Activated naive CD4-positive, alpha-beta T cell treated with anti-CD3 and anti-CD28 coated beads for 36 hours (primary cell): ENCODE measurements at places on chromosomes 5 and 9. TPM values are rescaled to one million over a fixed set of nuclear protein-coding genes. Genes with fewer than 3 reads are reported as not detected.

- no peak for DNase-seq
- no peaks in the 10 kb centered on the region for H3K27me3 ChIP-seq
- no peak overlapping the region for H3K4me3 ChIP-seq
- no peaks in the 10 kb centered on the region for H3K4me1 ChIP-seq
- H3K36me3 ChIP-seq = peaks cover 37% of the 10 kb centered on the region
- no peak overlapping the region for H3K27ac ChIP-seq
These were observed 55.2 kb downstream of the DROSHA start for GRCh38 chr5:31476738-31477141.

The DAB2IP gene
- total RNA-seq = not detected

The ZNF608 gene
- not detected for total RNA-seq

The NMUR2 gene
- not detected for total RNA-seq

The MEF2C gene
- not detected for total RNA-seq

DNA sequence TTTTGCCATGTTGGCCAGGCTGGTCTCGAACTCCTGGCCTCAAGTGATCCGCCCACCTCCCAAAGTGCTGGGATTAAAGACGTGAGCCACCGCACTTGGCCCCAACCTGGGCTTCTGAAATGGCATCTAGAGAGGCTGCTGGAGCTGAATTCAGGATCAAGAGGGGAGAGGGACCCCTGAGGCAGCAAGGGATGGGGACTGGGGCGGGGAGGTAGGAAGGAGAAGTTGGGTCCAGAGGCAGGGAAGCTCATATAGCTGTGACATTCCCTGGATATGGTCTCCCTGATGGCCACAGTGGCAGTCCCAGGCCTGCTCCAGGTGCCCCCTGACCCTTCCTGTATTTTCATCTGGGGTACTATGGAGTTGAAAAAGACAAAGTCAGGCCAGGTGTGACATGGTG is 12.1 kb downstream of the REEP2 start:
- peaks cover 6% of the 10 kb centered on the region for H3K4me1 ChIP-seq
- no peak overlapping the region for H3K27ac ChIP-seq
- no peak overlapping the region for H3K4me3 ChIP-seq
- peaks cover 1% of the 10 kb centered on the region for H3K27me3 ChIP-seq
- no peaks in the 10 kb centered on the region for H3K36me3 ChIP-seq
- no peak for DNase-seq

- H3K27ac ChIP-seq = no peak overlapping the region
- H3K36me3 ChIP-seq = no peaks in the 10 kb centered on the region
- no peak for DNase-seq
- H3K27me3 ChIP-seq = peaks cover 4% of the 10 kb centered on the region
- H3K4me1 ChIP-seq = no peaks in the 10 kb centered on the region
These were observed 242.0 kb upstream of the TRPM3 start for GRCh38 chr9:71363286-71363961.

The PCDHGB7 gene
- not detected for total RNA-seq

The C1QTNF2 gene
- not detected for total RNA-seq

- H3K27me3 ChIP-seq = peaks cover 18% of the 10 kb centered on the region
- H3K4me3 ChIP-seq = no peak overlapping the region
- DNase-seq = no peak
- H3K27ac ChIP-seq = no peak overlapping the region
- H3K36me3 ChIP-seq = no peaks in the 10 kb centered on the region
These were observed 181.8 kb downstream of the TSSK1B start for GRCh38 chr5:113253037-113253436.

- no peaks in the 10 kb centered on the region for H3K36me3 ChIP-seq
- DNase-seq = no peak
- H3K27ac ChIP-seq = no peak overlapping the region
- H3K4me1 ChIP-seq = peaks cover 8% of the 10 kb centered on the region
These were observed 4.6 kb upstream of the HMHB1 start for GRCh38 chr5:143807401-143807800.

- peaks cover 12% of the 10 kb centered on the region for H3K36me3 ChIP-seq
- peaks cover 34% of the 10 kb centered on the region for H3K4me1 ChIP-seq
- DNase-seq = no peak
- H3K27me3 ChIP-seq = no peaks in the 10 kb centered on the region
- H3K27ac ChIP-seq = no peak overlapping the region
- no peak overlapping the region for H3K4me3 ChIP-seq
These were observed 182.1 kb downstream of the RFX3 start for GRCh38 chr9:3343671-3344070.

The B4GALT1 gene
- total RNA-seq = 42.8 TPM

DNA sequence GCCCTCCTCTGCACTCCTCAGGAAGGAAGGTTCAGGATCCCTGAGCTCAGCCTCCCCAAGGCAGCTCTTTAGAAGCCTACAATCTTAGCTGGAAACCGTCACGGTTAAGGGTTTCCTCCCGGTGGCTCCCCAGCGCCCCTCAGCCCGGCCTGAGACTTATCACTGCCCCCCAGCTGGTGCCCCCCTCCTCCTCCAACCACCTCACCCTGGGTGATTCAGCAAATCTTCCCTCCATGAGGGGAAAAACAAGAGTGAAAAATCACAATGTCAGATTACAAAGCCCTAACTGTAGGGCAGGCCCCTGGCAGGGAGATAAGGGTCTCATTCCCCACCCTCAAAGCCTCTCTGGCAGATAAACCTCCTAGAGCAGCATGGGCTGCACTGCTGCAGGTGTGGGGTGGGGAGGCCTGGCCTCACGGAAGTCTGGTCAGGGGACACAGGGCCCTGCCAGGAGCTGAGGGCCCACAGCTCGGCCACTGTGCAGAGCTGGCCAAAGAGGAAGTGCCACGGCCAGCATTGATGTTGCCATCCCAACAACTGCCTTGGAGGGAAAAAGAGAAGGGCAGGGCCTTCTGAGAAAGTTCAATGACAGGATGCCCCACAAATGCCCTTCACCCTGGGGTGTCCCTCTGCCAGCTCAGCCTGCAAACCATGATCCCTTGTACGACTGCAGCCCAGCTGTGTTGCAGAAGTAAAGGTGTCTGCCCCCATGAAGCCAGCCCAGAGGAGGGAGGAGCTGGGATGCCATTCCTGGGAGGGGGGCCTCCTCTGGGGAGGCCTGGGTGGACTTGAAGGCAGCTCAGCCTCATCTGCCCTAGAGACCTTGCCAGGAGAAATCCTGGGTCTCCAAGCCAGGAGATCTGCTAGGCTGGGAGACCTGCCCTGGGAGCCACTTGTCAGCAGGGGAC is 25.9 kb downstream of the GFI1B start:
- DNase-seq = no peak
- H3K27ac ChIP-seq = no peak overlapping the region
- H3K27me3 ChIP-seq = peaks cover 38% of the 10 kb centered on the region
- H3K4me3 ChIP-seq = no peak overlapping the region
- H3K4me1 ChIP-seq = no peaks in the 10 kb centered on the region
- H3K36me3 ChIP-seq = no peaks in the 10 kb centered on the region

DNA sequence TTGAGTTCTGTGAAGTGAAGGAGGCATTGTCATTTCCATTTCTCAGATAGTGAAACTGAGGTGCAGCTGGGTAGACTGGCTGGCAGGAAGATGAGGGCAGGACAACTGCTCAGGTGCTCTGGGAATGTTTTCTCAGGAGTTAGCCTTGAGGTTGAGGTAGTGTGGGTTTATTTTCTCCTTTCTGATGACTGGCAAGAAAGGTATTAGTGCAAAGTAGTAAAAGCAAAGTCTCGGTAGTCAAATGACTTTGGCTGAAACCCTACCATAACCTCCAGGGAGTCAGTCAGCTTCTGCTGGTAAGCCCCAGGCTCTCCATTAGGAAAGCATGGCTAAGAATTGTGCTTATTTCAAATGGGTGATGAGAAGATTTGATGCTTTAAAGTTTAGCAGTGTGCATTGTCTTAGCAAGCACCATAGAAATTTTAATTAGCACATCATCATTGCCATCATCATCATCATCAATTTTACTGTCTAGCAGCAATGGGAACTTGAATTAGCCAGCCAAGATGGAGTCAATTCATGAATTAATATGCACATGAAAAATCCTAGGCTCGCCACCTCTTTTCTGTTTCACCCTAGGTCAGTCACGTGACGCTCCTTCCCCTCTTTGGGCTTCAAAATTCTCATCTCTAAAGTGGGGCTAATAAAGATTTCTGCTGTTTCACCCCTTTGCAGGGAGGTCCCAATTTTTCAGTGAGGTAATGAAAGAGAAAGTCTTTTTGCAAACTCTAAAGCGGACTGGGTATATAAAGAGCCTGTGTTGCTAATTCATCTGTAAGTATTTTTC is 10.7 kb upstream of the PAPPA start:
- DNase-seq = no peak
- H3K4me1 ChIP-seq = no peaks in the 10 kb centered on the region
- no peak overlapping the region for H3K27ac ChIP-seq
- no peak overlapping the region for H3K4me3 ChIP-seq
- peaks cover 15% of the 10 kb centered on the region for H3K27me3 ChIP-seq

DNA sequence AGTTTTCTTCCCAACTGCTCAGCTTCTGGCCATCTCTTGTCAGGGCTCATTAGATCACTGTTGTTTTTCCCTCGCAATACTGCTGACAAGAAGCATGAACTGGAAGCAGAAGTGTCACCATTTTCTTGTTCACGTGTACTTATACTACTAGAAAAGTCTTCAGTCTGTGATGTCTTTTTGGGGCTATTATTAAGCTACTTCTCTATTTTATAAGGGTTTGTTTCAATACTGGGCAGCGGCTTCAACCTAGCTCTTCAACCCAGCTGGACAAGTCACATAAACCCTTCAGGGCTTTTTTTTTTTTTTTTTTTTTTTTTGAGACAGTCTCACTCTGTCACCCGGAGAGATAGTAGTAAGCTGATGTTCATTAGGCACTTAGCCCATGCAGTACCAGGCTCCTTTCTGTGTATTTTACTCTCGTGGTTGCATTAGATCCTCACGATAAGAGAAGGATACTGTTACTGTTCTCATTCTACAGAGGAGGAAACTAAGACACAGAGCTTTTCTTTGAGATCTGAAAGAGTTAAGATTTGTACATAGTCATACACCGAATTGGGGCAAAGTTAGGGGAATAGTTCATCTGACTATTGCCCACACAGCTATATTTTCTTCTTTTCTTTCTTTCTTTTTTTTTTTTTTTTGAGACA is 20.5 kb downstream of the RAPGEF1 start:
- no peak overlapping the region for H3K4me3 ChIP-seq
- H3K36me3 ChIP-seq = peaks cover 12% of the 10 kb centered on the region
- DNase-seq = no peak

GRCh38 chr5:146188358-146188757 is 5.9 kb upstream of the LARS1 start:
- no peak overlapping the region for H3K4me3 ChIP-seq
- peaks cover 5% of the 10 kb centered on the region for H3K27me3 ChIP-seq
- H3K27ac ChIP-seq = no peak overlapping the region

GRCh38 chr9:111984086-111984802 is 87.6 kb downstream of the UGCG start:
- peaks cover 29% of the 10 kb centered on the region for H3K4me1 ChIP-seq
- H3K36me3 ChIP-seq = no peaks in the 10 kb centered on the region
- no peak overlapping the region for H3K27ac ChIP-seq
- DNase-seq = no peak
- H3K27me3 ChIP-seq = no peaks in the 10 kb centered on the region
- H3K4me3 ChIP-seq = no peak overlapping the region

- no peaks in the 10 kb centered on the region for H3K4me1 ChIP-seq
- H3K36me3 ChIP-seq = no peaks in the 10 kb centered on the region
- DNase-seq = no peak
These were observed 205.8 kb upstream of the RAI14 start for GRCh38 chr5:34450338-34450737.

DNA sequence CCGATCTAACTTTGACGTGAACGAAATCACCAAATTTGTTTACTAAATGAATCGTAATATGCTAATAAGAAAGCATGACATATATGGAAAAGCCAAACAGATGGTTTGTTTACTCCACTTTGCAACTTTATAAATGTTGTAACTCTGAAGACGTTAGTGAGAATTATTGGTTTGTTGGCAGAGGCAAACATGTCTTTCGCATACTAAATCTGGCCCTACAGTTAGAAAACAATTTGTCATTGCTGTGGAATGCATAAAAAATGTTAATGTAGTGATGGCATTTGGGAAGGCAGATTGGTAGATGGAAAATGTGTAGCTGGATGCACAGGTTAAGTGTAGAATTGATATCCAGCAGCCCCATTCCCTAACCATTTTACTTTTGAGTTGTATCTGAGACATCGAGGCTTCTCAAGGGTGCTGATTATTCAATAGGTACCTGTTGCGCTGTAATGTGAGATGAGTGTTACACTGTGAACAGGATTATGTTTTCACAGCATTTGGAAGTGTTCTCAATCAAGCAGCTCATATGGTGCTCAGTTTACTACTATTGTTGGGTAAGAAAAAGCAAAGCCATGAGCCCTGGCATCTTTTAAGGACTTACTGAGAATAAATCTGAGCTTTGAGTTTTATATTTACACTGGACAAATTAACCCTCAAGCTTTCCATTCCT is 444.8 kb downstream of the BNC2 start:
- H3K36me3 ChIP-seq = no peaks in the 10 kb centered on the region
- no peak overlapping the region for H3K4me3 ChIP-seq
- no peaks in the 10 kb centered on the region for H3K27me3 ChIP-seq
- no peaks in the 10 kb centered on the region for H3K4me1 ChIP-seq
- H3K27ac ChIP-seq = no peak overlapping the region
- no peak for DNase-seq

DNA sequence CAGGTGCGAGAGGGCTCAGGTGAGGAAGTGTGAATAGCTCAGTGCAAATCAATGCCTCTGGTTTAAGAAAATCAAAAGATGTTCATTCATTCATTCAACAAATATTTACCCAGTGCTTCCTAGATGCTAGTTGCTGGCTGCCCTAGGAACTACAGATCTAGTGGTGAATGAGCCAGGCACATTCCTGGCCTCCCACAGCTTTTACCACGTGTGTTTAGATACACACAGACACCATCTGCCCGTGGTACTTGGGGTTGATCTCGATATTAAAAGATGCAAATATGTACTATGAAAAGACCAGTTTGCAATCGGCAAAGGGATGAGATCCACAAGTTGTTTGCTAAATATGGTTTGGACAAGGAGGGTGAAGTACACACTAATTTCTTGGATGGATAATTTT is 78.2 kb downstream of the GTF3C4 start:
- H3K27ac ChIP-seq = no peak overlapping the region
- DNase-seq = no peak
- peaks cover 24% of the 10 kb centered on the region for H3K27me3 ChIP-seq
- H3K4me1 ChIP-seq = peaks cover 5% of the 10 kb centered on the region
- H3K36me3 ChIP-seq = no peaks in the 10 kb centered on the region

The TENT4A gene
- total RNA-seq = 30.2 TPM

The PCA3 gene
- not detected for total RNA-seq

GRCh38 chr9:18730241-18730640 is 256.3 kb downstream of the ADAMTSL1 start:
- no peak overlapping the region for H3K4me3 ChIP-seq
- H3K27me3 ChIP-seq = no peaks in the 10 kb centered on the region
- DNase-seq = no peak
- no peak overlapping the region for H3K27ac ChIP-seq

GRCh38 chr9:114303571-114303970 is 19.3 kb upstream of the ORM1 start:
- H3K36me3 ChIP-seq = no peaks in the 10 kb centered on the region
- no peaks in the 10 kb centered on the region for H3K27me3 ChIP-seq
- no peak for DNase-seq
- H3K4me1 ChIP-seq = peaks cover 4% of the 10 kb centered on the region
- no peak overlapping the region for H3K27ac ChIP-seq

The AGTPBP1 gene
- 37.6 TPM for total RNA-seq

GRCh38 chr9:3513265-3513818 is 12.5 kb downstream of the RFX3 start:
- H3K27me3 ChIP-seq = no peaks in the 10 kb centered on the region
- H3K4me1 ChIP-seq = peaks cover 51% of the 10 kb centered on the region
- no peak overlapping the region for H3K27ac ChIP-seq
- no peak for DNase-seq
- H3K36me3 ChIP-seq = peaks cover 4% of the 10 kb centered on the region
- H3K4me3 ChIP-seq = no peak overlapping the region

- no peak overlapping the region for H3K4me3 ChIP-seq
- no peaks in the 10 kb centered on the region for H3K27me3 ChIP-seq
- H3K4me1 ChIP-seq = no peaks in the 10 kb centered on the region
- no peak overlapping the region for H3K27ac ChIP-seq
- DNase-seq = no peak
These were observed 47.0 kb downstream of the SH3GL2 start for GRCh38 chr9:17625644-17626388.
